Activated CD8-positive, alpha-beta T cell treated with anti-CD3 and anti-CD28 coated beads for 36 hours (primary cell): ENCODE measurements at places on chromosomes 16 and 17. TPM values are rescaled to one million over a fixed set of nuclear protein-coding genes. Genes with fewer than 3 reads are reported as not detected.

PNMT gene
- not detected for total RNA-seq

GRCh38 chr17:47297661-47298400 is 25.9 kb upstream of the EFCAB13 start:
- H3K4me3 ChIP-seq: no peak overlapping the region
- no peaks in the 10 kb centered on the region for H3K27me3 ChIP-seq
- no peak for DNase-seq
- no peaks in the 10 kb centered on the region for H3K4me1 ChIP-seq

- H3K36me3 ChIP-seq: peaks cover 20% of the 10 kb centered on the region
- peaks cover 57% of the 10 kb centered on the region for H3K4me1 ChIP-seq
- DNase-seq: peak; percentile 91
- H3K4me3 ChIP-seq: peak within 1 kb of the TSS; percentile 80
Measured at GRCh38 chr16:87383505-87384161, at the start of gene FBXO31. Gene FBXO31, minus strand, starts transcription at chr16:87383776. Its CDS starts 32 bp downstream, at chr16:87383744.

GRCh38 chr16:17177959-17178905 is 292.5 kb downstream of the XYLT1 start:
- H3K36me3 ChIP-seq: peaks cover 4% of the 10 kb centered on the region
- H3K27me3 ChIP-seq: no peaks in the 10 kb centered on the region
- DNase-seq: no peak
- H3K4me1 ChIP-seq: peaks cover 9% of the 10 kb centered on the region
- H3K4me3 ChIP-seq: no peak overlapping the region
